Activated T-cell treated with anti-CD3 and anti-CD28 coated beads, Interleukin-2, amount 50 U/mL, for 1 hour (primary cell): ENCODE measurements at places on chromosomes 5 and 9.

- DNase-seq, result no peak
Observed at GRCh38 chr5:79261897-79262296, 26.0 kb downstream of the JMY start.

DNA sequence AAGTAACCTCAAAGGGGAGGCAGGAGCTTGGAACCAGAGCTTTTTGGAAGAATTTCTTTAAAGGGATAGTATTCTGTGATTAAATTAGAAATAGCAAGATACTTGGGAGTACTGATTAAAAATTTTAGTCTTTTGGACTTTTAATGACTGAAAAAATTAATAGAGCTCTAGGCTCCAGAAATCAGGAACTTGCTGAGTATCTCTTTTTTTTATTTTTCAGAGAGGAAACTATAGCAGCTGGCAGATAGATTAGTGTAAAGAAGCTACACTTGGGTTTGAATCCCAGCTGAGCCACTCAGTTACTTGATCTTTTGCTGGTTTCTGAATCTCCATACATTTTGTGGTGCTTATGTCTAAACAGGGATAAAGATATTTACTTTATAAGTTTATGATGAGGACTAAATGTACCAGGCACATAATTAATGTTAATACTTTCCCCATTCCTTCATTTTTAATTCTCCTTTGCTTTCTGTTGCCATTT is 94.2 kb upstream of the TNC start:
- DNase-seq, result no peak

DNA sequence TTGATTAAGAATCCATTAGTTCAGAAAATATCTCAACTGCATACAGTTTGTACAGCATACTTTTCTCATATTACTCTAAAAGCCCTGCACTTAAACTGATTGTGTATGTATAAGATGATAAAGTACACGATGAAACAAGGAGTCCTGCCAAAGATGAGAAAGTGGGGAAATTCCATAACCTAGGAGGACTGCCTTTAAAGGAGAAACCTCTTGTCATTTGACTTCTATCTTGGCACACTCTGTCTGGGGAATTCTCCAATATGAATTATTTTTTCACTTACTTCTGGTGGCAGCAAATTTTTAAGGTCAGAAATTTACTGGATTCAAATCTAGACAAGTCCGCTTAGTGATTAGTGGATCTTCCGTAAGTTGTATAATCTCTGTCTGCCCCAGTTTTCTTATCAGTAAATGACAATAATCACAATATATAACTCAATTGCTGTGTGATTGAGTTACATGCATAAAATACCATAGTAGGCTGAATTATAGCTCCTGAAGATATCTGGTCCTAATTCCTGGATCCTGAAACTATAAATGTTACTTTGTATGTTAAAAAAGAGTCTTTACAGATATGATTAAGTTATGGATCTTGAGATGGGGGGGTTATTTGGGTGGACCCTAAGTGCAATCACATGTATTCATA is 17.0 kb upstream of the ISOC1 start:
- no peak for DNase-seq

- DNase-seq, result no peak
Observed at GRCh38 chr5:44365345-44365744, 23.9 kb downstream of the FGF10 start.

DNA sequence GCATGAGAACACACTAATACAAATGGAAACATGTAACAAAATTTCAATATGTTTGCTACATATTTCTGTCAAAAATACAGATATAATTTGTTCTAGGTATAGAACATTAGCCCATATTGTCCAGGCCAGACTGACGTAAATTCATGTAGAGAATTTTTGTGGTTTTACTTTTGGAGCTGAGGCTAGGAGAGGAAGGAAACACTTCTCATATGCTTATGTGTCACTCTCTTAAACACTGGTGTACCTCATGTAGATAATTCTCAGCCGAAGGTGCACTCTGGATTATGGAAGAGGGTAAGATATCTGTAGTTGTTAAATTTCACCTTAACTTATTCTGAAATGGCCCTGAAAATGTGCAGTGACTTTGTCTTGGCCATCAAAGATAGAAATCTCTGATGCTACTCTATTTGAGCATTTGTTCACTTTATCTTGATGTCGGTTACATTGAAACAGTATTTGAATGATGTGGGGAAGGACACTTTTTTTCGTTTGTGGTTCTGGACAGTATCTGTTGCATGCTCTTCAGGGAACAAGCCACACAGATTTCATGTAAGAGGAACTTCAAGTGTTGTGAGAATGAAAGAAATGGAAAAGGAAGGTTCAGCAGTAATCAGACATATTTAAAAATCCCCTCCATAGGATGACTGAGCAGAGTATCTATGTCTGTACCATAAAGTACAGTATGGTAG is 202.7 kb downstream of the SPATA31D1 start:
- DNase-seq, result no peak

DNA sequence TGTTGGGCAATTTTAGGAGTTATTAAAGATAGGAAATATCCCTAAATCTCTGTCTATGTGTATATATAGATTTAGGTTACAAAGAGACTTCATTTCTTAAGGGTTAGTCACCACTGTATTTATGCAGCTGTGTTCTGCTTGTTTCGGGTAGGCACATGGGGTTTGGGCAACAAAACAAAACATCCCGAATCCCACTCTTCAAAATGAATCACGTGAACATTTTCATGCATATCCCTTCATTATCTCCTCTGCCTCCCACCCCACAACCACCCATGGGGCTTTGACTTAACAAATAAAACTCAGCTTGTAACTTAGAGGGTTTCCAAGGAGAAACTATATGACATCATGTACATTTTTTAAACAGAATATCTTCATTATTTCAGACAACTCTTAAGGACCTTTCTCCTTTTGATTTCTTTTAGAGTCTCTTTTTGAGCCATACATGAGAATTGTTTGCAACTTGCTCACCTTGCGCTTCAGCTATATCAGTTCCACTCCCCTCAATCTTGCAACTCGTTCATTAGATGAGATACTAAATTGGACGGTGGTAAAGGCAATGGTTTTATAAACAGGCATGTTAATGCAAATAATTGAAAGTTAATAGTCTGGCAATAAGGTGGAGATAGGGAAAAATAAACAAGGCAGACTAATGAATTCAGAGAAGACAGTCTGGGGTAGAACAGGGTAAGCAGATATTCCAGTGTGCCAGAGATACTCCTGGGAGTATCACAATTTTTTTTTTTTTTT is 136.7 kb downstream of the CD180 start:
- DNase-seq, result no peak

DNA sequence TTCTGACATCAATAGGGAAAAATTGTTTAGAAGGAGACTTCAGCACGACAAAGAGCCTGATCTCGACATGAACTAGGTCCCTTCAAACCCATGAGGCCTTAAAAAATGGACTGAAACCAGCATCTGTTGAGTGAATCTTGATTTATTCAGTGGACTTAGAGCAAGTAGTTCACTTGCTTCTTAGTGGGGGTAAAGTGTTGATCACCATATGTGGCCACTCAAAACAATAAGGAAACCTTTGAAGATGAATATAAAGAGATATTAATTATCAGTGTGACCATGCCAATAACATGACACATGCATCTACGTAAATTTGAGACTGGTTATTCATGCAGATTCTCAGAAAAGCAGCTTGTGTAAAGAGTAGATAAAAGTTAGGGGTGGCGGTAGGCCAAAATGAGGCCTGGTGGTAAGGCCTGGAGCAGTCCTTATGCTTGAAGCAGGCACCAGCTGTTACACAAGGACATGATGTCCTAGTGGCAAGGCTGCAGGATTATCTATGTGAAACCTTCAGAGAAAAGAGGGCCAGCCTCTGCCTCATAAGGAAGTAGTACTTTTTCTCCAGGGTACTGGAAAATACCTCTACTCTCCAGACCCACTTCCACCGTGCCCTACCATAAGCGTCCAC is 61.3 kb downstream of the S1PR3 start:
- DNase-seq, result no peak
